ENCODE measurements at places on chromosomes 11 and 22.

- no peak for DNase-seq
Measured at GRCh38 chr11:130672911-130673310, 224.5 kb downstream of the ADAMTS15 start.

GRCh38 chr22:37330200-37331033 lies 48.1 kb downstream of the CYTH4 start:
- DNase-seq: no peak

GRCh38 chr22:33597274-33597985 lies 322.8 kb downstream of the LARGE1 start:
- DNase-seq: no peak

GRCh38 chr11:119618208-119618909 lies 110.6 kb downstream of the NECTIN1 start:
- DNase-seq: no peak

GRCh38 chr22:36902143-36902926 lies 11.1 kb upstream of the CSF2RB start:
- DNase-seq: no peak

Data from activated naive CD8-positive, alpha-beta T cell treated with anti-CD3 and anti-CD28 coated beads, Interleukin-2, amount 50 U/mL, for 16 hours (primary cell).